Ovary (tissue), 10 donors: ENCODE measurements at places on chromosomes 7 and 10. TPM values are rescaled to one million over a fixed set of nuclear protein-coding genes. Genes with fewer than 3 reads are reported as not detected.

The PRR15 gene
- 19.8 TPM for total RNA-seq

DNA sequence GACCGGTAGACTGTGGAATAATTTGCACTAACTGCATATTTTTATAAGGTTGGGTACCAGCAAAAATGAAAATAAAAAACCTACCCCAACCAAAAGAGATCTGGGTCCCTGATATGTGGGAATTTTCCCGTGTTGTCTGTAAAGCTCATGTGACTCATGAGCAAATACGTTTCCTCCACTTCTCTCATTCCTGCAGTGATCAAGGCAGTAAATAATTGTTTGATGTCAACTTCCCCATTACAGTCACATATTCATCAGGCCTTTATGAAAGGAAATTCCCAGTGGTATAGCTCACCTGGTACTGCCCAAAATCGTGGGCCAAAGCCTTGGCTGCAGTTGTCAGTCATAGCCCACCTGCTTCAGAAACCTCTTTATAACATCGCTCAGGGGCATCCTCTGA lies 166.0 kb upstream of the ANK3 start:
- DNase-seq, result no peak

The NKX1-2 gene
- total RNA-seq, result not detected

DNA sequence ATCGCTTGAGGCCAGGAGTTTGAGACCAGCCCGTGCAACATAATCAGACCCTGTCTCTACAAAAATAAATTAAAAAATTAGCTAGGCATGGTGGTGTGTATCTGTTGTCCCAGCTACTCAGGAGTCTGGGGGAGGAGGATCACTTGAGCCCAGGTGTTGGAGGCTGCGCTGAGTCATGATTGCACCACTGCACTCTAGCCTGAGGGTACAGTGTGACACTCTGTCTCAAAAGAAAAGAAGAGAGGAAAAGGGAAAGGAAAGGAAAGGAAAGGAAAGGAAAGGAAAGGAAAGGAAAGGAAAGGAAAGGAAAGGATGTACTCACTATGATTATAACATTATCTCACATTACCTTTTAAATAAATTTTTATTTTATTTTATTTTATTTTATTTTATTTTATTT lies 56.5 kb upstream of the MPP7 start:
- DNase-seq, result no peak
